CD4-positive, alpha-beta T cell treated with Interleukin-12 subunit alpha and Interleukin-12 subunit beta, for 1 hour (primary cell): ENCODE measurements at places on chromosomes 2 and 18.

DNA sequence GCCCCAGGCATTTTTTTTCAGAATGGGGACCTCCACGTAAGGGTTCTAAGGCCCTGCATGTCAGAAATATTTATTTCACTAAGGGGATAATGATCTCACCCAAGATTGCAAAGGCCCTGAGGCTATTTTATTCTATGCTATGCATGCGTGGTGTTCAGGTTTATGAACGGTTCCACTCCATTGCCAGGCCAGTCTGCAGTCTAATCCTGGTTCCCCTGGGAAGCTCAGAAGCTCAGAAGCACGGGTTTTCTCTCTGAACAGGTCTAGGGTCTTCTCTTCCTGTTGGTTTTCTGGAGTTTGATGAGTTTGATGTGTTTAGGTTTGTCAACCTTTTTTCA, 256.4 kb upstream of the PXDN start:
- DNase-seq = no peak

GRCh38 chr2:36455788-36456187, 100.2 kb downstream of the CRIM1 start:
- DNase-seq = no peak

- peak; percentile 79 for DNase-seq
Measured at GRCh38 chr2:112582314-112582746, 2.1 kb upstream of the CHCHD5 start.

- no peak for DNase-seq
Measured at GRCh38 chr2:189629531-189630453, 31.5 kb upstream of the ASNSD1 start.

- no peak for DNase-seq
Measured at GRCh38 chr2:239184968-239185903, 215.6 kb downstream of the HDAC4 start.

- no peak for DNase-seq
Measured at GRCh38 chr2:172674034-172674967, 61.3 kb upstream of the RAPGEF4 start.

GRCh38 chr2:207474863-207475485, 54.8 kb upstream of the CREB1 start:
- DNase-seq = peak; percentile 72

DNA sequence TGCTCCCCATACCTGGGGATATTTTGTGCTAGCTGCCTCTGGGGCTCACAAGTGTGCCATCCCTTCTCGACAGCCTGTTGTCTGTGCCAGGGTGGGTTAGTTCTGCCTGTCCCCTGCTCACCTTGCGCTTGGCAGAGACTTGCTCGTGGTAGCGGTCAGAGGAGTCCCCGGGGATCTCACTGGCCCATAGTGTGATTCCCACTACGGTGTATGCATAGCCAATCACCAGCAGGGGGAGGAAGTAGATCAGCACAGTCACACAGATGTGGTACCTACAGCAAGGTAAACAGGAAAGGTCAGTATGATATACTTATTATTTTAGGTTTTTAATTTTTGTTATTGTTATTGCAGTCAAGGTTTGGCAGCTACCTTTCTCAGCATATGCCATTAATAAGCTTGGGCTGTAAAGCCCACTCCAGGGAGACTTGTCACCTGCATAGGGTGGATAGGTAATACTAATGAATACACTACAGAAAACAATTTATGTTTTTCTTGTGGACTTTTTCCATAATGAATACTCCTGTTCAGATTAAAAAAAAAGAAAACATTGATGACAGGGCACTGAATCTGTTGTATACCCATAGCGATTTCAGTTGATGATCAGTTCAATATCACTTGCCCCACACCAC, 95.2 kb downstream of the POLE4 start:
- no peak for DNase-seq

GRCh38 chr18:75455249-75456198, 28.0 kb upstream of the SMIM21 start:
- DNase-seq = no peak

GRCh38 chr18:7953095-7953958, 386.2 kb downstream of the PTPRM start:
- peak; percentile 16 for DNase-seq

DNA sequence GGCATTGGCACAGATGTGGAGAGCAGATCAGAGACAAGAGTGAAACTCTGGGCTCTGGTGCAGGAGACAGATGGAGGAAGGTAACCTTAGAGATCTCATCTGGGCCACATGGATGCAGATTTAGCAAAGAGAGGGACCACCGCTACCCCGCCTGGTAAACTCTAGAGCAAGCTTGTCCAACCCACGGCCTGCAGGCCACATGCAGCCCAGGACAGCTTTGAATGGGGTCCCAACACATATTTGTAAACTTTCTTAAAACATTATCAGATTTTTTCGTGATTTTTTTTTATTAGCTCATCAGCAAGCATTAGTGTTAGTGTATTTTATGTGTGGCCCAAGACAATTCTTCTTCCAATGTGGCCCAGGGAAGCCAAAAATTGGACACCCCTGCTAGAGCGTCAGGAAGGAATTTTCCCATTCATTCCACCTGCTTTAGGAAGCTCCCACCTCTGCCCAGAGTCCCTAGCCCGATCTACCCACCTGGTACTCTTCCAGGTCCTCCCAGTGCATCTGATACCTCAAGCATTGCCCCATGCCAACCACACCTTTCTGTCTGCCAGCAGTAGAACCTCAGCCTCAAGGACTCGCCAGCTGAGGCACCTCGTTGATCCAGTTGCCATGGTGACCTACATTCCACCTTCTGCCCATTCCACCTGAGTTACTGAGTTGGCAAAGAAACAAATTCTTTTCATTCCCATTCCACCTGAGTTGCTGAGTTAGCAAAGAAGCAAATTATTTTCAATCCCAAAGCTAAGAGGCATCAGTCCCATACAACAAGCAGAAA, at the start of gene CIB4:
Gene CIB4 (minus strand): TSS at position 586 of the 784 bp plus-strand sequence. CDS start 52 bp downstream, at position 534.
- no peak for DNase-seq

- DNase-seq = no peak
Measured at GRCh38 chr18:79531386-79531785, 135.7 kb downstream of the NFATC1 start.
